ENCODE measurements at places on chromosomes 6 and 20.

GRCh38 chr6:53095270-53095669 is 30.1 kb downstream of the FBXO9 start:
- no peak for DNase-seq

GRCh38 chr20:62711703-62712101 is 3.1 kb downstream of the NTSR1 start:
- DNase-seq, result no peak

DNA sequence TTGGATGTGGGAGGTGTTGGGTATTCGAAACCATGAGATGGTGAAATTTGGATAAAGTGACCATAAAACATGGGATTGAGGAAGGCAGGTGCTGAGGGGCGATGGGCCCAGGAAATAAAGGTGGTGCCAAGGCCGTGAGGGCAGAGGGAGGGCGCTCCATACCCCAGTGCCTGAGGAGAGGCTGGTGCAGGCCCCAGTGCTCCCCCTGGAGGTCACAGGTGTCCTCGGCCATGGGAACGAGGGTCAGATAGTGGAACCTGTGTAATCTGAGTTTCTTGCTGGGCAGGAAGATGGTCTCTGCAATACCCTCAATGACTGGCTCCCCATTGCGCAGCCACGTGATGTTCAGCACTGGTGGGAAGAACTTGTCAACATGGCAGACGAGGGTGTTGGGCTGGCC is 16.2 kb downstream of the HLA-DPB1 start:
- DNase-seq, result no peak

GRCh38 chr6:152575621-152576150 is 61.5 kb downstream of the SYNE1 start:
- no peak for DNase-seq

Data from GF-D8 (cell line).